ENCODE measurements at places on chromosomes 11 and 22.
A peak's percentile ranks its signal among the peaks of the same experiment; 100 is the strongest.

DNA sequence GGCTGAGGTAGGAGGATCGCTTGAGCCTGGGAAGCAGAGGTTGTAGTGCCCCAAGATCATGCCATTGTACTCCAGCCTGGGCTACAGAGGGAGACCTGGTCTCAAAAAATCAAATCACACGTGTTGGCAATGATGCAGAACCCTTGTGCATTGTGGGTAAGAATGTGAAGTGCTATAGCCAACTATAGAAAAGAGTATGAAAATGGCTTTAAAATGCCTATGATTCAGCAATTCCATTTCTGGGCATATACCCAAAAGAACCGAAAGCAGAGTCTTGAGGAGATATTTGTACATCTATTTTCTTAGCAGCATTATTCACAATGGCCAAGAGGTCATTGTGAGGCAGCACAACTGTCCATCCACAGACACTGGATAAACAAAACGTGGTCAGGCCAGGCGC lies 2.6 kb upstream of the FADS3 start:
- DNase-seq = peak; percentile 61

DNA sequence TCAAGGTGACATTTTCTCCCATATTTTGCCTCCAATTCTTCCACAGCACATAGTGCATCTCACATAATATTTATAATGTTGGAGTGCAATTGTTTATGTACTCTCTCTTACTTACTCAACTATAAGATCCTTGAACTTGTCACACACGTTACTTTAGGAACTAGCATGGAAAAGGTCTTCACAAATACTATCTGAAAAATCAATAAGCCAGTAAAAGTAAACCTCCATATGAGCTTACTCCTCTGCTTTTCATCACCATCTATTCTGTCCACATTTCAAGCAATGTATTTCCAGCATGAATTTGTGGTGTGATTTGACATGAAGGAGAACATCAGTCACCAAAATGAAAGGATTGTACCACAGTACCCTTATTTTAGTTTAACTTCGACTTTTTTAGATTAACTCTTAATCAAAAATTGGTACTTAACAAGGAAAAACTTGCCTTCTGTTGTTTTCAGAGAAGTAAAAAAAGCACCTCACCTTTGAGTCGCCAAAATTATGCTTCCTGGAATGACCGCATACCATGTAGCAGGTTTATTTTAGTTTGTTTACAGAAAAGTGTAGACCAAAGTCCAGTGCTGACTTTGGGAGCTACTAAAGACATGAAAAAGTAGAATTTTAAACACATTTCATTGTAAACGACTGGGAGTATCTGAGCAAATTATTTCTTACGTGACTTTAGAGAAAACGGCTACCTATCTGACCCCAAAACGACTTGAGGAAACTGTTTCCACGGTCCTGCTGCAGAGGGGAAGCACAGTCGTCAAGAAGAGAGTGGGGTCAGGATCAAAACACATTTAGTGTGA lies at the start of gene SLC22A9:
SLC22A9 (plus strand) TSS at position 621 of the 806 bp plus-strand sequence. CDS start 272 bp downstream, outside the sequence.
- DNase-seq = no peak

DNA sequence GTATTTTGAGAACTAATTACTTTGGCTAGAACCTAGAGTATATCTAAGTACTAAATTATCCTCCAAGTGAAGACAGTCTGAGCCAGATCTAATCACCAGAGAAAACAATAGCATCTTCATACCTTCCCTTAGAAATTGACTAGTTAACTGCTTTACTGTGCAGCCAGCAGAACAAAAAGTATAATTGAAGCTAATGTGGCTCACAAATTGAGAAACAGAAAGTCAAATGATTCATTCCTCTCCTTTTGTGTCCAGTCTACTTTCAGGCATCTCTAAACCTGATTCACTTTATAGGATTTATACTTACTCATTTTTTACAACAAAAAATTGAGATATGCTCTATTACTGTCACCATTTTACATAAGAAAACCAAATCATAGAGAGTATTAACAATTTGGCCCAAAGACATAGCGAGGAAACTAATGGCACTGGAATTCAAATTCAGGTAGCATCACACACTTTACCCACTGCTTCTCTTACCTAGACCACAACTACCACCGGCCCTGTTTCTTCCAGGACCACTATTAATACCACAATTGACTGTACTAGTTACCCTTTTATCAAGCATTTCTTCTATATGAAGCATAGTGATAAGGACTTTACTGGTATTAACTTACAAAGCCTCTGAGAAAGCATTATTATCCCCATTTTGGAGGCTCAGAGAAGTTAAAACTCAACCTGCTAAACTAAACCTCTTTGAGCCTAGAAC lies 1402.6 kb upstream of the TENM4 start:
- no peak for DNase-seq

DNA sequence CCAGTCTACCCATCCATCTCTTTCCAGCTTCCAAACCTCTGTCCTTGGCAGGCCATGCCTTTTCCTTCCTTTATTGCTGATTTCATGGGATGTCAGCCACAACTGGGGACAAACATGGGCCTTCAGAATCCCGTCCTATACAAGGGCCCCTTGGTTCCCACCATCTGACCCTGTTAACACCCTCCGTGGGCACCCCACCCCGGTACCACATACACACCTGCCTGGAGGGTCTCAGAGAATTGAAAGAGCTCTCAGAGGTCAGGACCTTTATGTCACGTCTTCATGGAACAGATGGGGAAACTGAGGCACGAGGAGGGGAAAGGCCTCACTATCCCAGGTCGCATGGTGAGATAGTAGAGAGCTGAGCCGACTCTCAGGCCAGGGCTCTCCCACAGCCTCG lies 53.0 kb downstream of the MPPED1 start:
- DNase-seq = no peak

DNA sequence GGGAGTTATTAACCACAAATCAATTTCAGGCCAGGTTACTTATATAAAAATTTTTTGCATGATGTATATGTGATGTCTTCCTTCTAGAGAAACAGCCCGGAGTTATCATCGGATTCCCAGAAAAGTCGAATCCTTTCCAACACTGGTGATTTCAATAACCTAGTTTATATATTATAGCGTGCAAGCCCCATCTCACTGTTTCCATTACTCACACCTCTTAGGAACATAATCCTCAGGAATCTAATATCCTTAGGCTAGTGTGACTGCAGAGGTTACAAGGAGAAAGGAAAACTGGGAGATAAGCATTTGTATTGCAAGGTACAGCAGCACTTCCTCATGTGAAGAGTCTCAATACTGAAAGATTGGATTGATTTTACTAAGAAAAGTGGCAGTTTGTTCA lies 20.3 kb downstream of the ARHGAP20 start:
- no peak for DNase-seq

- DNase-seq = no peak
Observed at GRCh38 chr11:115905341-115906000, 401.3 kb upstream of the CADM1 start.

GRCh38 chr11:105448703-105449079 lies 161.2 kb upstream of the GRIA4 start:
- DNase-seq = no peak

All from HT1080 (cell line).